ENCODE measurements at places on chromosomes 12 and 14. TPM values are rescaled to one million over a fixed set of nuclear protein-coding genes. Genes with fewer than 3 reads are reported as not detected.

GPR162 gene
- polyA plus RNA-seq, result 5.2 TPM

TBX5 gene
- polyA plus RNA-seq, result not detected

KRT75 gene
- not detected for polyA plus RNA-seq

RAB5B gene
- 19.8 TPM for polyA plus RNA-seq

HIP1R gene
- polyA plus RNA-seq, result 158 TPM

B4GALNT3 gene
- polyA plus RNA-seq, result 14.9 TPM

PMCH gene
- not detected for polyA plus RNA-seq

SPPL3 gene
- polyA plus RNA-seq, result 7.0 TPM

RNU4-1 gene
- not detected for polyA plus RNA-seq

PCK2 gene
- polyA plus RNA-seq, result 20.3 TPM

SRRM4 gene
- 0.02 TPM for polyA plus RNA-seq

TEX22 gene
- polyA plus RNA-seq, result 0.40 TPM

ARHGEF40 gene
- polyA plus RNA-seq, result 68.8 TPM

TMPO gene
- 17.8 TPM for polyA plus RNA-seq

RIMBP2 gene
- 4.3 TPM for polyA plus RNA-seq

CARMIL3 gene
- polyA plus RNA-seq, result 2.7 TPM

PTPRQ gene
- 0.46 TPM for polyA plus RNA-seq

POTEM gene
- not detected for polyA plus RNA-seq
